ENCODE measurements at places on chromosomes 5 and 9. TPM values are rescaled to one million over a fixed set of nuclear protein-coding genes. Genes with fewer than 3 reads are reported as not detected.

LHX6 gene
- total RNA-seq: 7.3 TPM

C5 gene
- total RNA-seq: 3.2 TPM

PCDHA4 gene
- total RNA-seq: 0.62 TPM

TPPP gene
- total RNA-seq: 12.7 TPM

PCDHAC1 gene
- total RNA-seq: 0.64 TPM

KIF24 gene
- total RNA-seq: 1.4 TPM

GPR21 gene
- total RNA-seq: 1.0 TPM

GPX3 gene
- 366 TPM for total RNA-seq

WHRN gene
- total RNA-seq: 7.7 TPM

CYSRT1 gene
- total RNA-seq: 43.6 TPM

PTGR1 gene
- total RNA-seq: 43.9 TPM

LRRC70 gene
- 3.6 TPM for total RNA-seq

MTREX gene
- total RNA-seq: 87.6 TPM

FBLL1 gene
- 0.42 TPM for total RNA-seq

ALDH1B1 gene
- 2.2 TPM for total RNA-seq

TICAM2 gene
- total RNA-seq: 0.48 TPM

PTGS1 gene
- 72.7 TPM for total RNA-seq

GAS1 gene
- 45.0 TPM for total RNA-seq

GABRA1 gene
- not detected for total RNA-seq

AFAP1L1 gene
- total RNA-seq: 11.6 TPM

CDC14B gene
- total RNA-seq: 10.0 TPM

ARID3C gene
- 0.42 TPM for total RNA-seq

GPR150 gene
- 0.48 TPM for total RNA-seq

C9orf153 gene
- not detected for total RNA-seq

HSD17B3 gene
- total RNA-seq: 1.2 TPM

SLC24A2 gene
- not detected for total RNA-seq

UBQLN1 gene
- total RNA-seq: 109 TPM

HNRNPA0 gene
- 7.6 TPM for total RNA-seq

OR13D1 gene
- not detected for total RNA-seq

DDX41 gene
- 148 TPM for total RNA-seq

EGFLAM gene
- 2.4 TPM for total RNA-seq
